ENCODE measurements at places on chromosomes 16 and 17.
A peak's percentile ranks its signal among the peaks of the same experiment; 100 is the strongest.

DNA sequence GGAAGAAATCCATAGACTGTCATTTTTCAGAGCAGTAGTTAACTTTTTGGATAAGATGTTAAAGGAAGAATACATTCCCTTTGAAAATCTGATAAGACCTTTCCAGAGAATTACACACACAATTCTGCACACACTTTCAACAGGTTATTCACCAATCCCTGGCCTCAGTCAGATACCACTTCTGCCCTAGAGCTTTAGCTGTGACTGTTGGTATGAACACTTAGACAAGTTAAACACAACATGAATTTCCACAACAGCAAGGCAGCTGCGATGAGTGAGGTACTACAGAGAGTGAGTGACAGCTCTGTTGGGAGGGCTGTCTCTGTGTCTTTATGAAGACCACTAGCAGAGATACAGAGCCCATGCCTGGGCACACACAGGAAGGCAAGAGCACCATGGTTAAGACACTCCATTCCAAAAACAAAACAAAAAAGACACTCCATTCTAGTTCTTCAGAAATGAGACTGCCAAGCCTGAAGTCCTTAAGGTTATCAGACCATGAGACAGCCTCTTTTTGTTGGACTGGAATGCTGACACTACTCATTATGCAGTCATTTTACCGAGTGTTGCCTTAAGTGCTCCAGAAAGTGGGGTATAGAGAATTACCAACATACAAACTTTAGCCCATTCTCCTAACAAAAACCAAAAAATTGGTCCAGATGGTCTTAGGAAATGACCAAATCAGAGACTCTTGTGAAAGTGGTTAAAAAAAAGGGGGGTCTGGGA is 42.4 kb downstream of the TOM1L2 start:
- DNase-seq: no peak

- DNase-seq: peak; percentile 76
These were observed 20.1 kb downstream of the CPNE2 start for GRCh38 chr16:57112403-57113041.

GRCh38 chr16:988471-989353 is 7.1 kb downstream of the SOX8 start:
- no peak for DNase-seq

DNA sequence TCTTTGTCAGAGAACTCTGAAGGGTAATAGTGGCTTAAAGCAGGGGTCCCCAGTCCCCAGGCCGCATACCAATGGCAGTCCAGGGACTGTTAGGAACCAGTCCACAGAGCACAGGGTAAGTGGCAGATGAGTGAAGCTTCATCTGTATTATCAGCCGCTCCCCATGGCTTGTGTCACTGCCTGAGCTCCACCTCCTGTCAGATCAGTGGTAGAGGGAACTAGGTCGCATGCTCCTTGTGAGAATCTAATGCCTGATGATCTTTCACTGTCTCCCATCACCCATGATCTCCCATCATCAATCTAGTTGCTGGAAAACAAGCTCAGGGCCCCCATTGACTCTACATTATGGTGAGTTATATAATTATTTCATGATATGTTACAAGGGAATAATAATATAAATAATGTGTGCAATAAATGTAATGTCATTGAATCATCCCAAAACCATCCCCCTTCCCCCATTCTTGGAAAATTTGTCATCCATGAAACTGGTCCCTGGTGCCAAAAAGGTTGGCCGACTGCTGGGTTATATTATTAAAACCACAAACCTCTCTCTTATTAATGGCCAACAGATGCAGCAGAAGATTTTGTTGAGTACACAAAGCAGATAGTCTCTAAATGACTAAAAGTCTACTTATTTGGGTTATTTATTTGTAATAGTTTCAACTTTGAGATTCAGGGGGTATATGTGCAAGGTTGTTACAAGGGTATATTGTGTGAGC is 782.7 kb downstream of the CDH11 start:
- DNase-seq: no peak

GRCh38 chr16:63461248-63461841 is 1425.1 kb upstream of the CDH8 start:
- peak; percentile 42 for DNase-seq

GRCh38 chr17:50551884-50552283 is 4.9 kb downstream of the SPATA20 start:
- DNase-seq: no peak

DNA sequence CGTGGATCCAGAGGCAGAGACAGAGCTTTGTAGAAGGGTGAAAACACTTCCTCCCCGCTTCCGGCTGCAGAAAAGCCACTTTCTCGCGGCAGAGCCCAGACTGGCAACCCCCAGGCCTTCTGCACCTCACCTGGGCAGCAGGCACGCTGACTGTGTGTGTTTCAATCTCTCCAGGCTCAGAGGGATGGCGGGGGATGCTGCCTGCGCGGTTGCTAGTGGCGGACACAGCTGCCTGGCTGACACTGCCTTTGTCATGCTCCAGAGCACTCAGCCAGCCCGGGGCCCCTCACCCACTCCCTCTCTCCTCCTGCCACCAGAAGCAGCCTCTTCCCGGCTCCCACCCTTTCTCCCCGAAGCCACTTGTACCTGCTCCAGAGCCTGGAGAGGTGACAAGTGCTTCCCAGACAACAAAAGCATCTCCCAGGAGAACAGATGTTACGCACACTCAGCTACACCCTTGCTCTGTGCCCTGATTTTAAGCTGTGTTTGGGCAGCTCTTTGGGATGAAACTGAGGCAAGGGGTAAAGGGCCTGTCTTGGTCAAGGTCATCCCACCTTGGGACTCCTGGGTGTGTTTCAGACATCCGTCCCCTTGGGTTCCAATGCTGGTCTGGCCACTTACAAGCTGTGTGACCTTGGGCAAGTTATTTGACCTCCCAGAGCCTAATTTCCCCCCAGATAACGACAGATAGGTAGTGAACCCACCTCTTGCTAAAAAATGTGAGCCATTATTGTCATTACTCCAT is 9.2 kb upstream of the GLIS2 start:
- no peak for DNase-seq

- no peak for DNase-seq
These were observed 2.2 kb downstream of the UBALD1 start for GRCh38 chr16:4612474-4612931.

- no peak for DNase-seq
These were observed 20.3 kb downstream of the COPRS start for GRCh38 chr17:31838636-31839225.

DNA sequence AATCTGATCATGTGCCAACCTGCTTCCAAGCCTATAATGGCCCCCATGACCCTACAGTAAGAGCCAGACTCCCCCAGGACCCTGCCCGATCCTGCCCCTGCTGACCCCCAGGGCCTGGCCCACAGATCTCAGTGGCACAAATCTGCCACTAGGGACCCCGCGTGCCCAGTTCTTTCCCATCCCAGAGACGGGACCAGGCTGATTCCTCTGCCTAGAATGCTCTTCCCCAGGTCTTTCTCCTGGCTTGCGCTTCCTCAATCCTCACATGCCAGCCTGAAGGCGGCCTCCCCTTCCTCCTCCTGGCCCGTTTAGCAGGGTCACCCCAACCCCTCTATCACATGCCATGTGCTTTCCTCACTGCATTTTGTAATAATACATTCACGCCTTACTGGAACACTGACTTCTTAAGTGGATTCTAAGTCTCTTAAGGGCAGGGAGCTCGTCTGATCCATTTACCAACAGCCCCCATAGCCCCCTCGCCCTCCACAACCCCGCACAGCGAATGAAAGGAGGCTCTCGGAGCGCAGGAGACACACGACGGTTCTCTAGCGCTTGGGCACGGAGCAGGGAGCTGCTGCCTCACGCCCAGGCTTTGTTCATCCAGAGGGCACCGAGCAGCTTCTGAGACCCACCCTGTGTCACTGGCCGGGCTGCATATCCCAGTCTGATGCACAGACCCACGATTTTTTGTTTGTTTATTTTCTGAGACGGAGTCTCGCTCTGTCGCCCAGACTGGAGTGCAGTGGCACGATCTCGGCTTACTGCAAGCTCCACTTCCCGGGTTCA is 1.2 kb downstream of the TRIM65 start:
- DNase-seq: no peak

- DNase-seq: no peak
These were observed 13.0 kb downstream of the CBX4 start for GRCh38 chr17:79826204-79826680.

DNA sequence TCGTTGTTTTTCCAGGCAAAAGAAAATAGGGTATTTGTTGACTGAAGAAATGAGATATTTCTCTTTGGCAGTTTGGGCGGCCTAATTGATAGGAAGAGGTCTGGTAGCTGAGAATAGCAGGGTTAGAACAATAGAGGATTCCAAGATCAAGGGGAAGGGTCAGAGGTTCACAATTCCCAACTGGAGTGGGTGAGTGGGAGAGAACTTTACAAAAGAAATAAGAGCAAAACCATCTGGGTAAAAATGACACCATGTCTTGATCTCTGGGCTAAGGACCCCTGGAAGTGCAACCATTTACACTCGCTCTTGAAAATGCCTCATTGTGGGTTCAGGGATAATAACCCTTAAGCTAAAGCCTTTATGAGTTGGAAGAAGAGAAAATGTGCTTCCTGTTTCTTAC is 180.5 kb downstream of the CDH13 start:
- DNase-seq: no peak

- DNase-seq: peak; percentile 69
These were observed 49.4 kb upstream of the SREBF1 start for GRCh38 chr17:17886226-17886625.

- DNase-seq: no peak
These were observed 12.6 kb upstream of the OR1F1 start for GRCh38 chr16:3175157-3176093.

GRCh38 chr17:8125947-8126490 is 2.1 kb upstream of the HES7 start:
- DNase-seq: no peak

GRCh38 chr16:75402821-75403475 is 30.4 kb downstream of the CFDP1 start:
- DNase-seq: no peak

GRCh38 chr17:38455288-38455915 is 27.1 kb downstream of the ARHGAP23 start:
- DNase-seq: peak; percentile 60

DNA sequence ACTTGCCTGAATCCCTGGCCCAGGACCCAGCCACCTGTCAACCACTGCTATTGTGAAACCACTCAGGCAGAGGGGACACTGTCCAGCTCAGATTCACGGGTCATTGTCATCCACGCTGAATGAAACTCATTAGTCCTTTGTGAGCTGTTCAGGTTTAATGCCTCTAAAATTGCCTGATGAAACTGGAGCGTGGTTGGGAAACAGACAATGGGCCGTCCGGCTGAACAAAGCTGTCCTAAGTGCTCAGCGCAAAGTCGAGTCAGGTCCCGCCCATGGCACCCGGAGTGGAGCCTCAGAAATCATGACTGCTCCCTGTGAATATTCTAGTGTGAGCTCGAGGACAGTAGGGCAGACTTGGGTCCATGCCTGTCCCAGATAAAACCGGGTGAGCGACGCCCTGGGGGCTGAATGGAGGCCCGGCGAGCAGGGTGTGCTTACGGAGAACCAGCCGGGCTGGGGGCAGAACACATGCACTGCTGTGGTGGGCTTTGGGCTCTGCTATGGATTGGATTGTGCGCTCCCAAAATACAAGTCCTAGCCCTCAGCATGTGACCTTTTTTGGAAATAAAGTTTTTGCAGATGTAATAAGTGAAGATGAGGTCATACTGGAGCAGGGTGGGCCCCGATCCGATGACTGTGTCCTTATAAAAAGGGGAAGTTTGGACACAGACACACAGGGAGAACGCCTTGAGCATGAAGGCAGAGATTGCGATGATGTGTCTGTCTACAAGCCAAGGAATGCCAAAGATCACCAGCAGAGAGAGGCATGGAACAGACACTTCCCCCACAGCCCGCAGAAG is 12.9 kb upstream of the CMIP start:
- no peak for DNase-seq

- DNase-seq: no peak
These were observed 157.0 kb downstream of the CPPED1 start for GRCh38 chr16:12646490-12647274.

GRCh38 chr16:30741461-30741914 is 6.7 kb upstream of the PHKG2 start:
- DNase-seq: no peak

- no peak for DNase-seq
These were observed 395.0 kb upstream of the RBFOX1 start for GRCh38 chr16:6937641-6938040.

GRCh38 chr16:79381603-79382042 is 218.9 kb downstream of the MAF start:
- no peak for DNase-seq

DNA sequence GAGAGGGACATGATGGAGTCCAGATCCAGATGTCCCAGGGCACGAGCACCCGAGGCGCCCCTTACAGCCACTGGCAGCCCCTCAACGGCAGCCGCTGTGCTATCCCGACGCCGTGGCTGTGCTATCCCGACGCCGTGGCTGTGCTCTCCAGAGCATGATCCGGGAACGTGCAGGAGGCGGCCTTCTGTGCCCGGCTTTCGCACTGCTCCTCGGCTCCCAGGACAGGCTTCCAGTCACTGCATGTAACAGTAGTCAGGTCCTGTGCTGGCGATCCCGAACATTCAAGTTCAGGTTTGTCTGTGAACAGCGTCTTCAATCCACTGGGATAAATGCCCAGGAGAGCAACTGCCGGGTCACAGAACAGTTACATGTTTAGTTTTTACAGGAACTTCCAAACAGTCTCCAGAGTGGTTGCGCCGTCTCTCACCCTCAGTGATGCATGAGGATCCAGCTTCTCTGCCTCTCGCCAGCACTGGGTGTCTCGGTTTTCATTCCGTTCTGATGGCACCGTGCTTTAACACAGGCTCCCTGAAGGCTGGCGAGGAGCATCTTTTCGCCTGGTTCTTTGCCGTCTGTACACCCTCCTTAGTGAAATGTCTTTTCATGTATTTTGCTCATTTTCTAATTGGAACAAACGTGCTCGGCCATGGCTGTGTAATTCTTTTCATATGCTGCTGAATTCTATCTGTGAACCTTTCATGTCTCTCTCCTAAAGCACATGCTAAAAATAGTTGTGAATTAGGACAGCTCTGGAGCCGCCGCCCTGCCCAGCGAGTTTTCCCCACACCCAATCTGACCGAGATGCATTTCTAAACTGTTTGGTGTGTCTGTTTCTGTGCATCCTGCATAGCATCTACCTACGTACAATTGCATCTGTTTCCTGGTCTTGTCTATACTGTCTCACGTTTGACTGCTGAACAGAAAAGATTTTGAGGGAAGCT is 72.6 kb upstream of the METRNL start:
- no peak for DNase-seq

- DNase-seq: no peak
These were observed 425 bp downstream of the OR4D1 start for GRCh38 chr17:58148609-58149008.

GRCh38 chr17:1639549-1640180 is 5.9 kb downstream of the SCARF1 start:
- no peak for DNase-seq

All from left hindlimb (tissue), 1 donor.